ENCODE measurements at places on chromosomes 2 and 18.

DNA sequence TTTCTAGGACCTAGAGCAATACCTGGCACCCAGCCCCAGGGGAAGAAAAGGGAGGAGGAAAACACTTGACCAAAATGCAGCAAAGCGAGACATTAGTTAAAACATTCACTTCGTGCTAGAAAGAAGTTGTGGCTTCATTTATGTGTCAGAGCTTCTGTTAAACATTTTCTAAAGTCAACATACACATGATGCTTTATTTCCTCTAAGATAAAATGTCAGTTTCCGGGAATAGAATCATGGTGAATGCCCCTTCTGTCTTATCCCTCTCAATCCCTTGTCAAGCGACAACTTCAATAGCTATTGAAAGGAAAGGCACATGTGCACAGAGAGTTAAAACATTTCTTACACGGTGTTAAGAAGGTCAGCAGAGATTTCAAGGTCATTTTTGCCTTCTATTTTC is 404.6 kb upstream of the CWC22 start:
- DNase-seq: peak; percentile 53

DNA sequence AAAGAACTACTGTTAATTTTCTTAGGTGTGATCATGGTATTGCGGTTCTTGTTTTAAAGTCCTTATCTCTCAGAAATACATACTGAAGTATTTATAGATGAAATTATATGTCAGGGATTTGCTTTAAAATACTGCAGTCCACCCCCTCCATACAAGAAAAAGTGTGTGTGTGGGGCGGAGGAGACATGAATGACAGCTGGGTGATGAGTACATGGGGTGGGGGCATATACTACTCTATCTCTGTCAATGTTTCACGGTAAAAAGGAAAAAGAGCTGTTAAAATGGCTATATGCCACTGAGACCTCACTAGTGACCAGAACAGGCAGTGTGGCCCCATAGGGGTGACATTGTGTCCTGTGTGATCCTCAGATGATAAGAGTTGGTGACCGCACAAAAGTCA is 54.1 kb downstream of the SPRED2 start:
- no peak for DNase-seq

DNA sequence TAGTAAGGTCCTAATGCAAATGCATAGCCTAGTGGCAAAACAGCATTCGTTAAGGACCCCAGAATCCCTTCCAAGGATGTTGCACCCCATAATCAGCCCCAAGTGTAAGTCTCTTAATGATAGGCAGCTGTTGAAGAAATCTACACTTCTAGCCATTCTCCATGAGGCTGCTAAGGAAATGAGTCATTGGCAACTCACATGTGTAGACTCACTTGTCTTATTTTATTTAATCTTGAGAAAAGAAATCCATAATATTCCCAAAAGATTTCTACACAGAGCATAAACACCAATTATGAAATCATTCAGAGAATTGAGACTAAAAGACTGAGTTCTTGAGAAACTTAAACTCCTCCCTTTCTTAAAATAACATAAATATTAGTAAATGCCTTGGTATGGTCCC is 52.4 kb downstream of the AKAIN1 start:
- no peak for DNase-seq

GRCh38 chr2:127410871-127411652 is 7.2 kb upstream of the PROC start:
- peak; percentile 78 for DNase-seq

- peak; percentile 70 for DNase-seq
Observed at GRCh38 chr2:217650229-217650628, 352.6 kb downstream of the TNS1 start.

DNA sequence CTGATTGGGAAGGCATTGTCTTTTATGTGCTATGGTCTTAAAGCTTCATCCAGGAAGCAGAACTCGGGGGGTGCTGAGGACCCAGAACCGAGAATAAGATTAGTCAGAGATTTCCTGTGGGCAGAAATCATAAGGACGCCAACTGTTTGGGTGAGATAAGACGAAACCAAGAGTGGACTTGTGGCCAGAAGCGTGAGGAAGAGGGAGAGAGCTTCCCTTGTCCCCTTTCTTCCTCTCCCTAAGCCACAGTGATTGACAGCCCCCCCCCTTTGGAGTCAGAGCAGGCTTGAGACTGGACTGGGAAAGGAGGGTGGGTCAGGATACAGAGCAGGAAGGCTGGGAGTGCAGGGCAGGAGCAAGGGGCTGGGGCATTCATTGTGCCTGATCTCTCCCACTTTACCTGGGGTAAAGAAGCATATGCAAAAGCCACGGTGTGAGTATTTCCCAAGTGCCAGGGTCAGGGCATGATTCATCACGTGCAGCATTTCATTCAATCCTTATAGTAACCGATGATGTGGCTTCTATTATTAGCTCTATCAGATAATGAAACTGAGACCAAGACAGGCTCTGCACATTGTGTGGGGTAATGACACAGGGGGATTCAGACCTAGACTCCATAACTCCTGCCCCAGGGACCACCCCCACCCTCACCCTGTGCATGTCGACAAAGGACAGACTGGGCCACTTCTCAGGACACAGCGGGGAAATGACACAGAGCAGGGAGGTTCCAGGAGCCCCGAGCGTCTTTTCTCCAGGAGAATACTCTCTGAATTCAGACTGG is 3.0 kb upstream of the IL1RN start:
- no peak for DNase-seq

DNA sequence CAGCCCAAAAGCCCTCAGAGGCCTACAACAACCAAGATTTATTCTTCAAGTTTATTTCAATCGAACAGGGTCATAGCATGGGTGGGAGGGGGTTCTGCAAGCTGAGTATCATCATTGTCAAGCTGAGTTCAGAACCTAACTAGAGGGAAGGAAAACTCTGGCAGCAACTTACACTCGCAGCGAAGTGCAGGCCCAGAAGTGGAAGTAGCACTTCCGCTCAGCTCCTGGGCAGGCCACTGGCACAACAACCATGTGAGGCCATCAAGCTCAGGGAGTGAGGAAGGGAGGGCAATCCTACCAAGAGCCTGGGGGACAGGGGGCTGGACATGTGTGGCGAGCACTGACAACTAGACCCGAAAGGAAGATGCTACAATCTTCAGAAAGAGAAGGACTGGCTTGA is 4.8 kb downstream of the UXS1 start:
- DNase-seq: no peak

DNA sequence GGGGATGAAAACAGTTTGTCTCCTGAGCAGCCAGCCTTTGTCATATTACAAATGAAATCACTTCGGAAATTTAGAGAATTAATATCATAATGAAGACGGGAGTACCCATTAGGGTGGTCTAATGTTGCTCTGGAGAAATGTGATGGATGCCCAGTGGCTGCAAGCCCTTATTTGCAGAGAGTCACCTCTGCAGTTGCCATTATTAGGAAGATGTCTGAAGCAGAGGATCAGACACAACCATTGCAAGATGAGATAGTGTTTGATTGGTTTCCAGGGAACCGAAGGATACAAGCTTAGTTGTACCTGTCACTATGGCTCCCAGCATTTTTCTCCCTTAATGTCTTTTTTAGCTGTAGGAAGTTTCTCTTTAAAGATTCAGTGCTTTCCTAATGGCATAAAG is 272.4 kb downstream of the FIGN start:
- no peak for DNase-seq

DNA sequence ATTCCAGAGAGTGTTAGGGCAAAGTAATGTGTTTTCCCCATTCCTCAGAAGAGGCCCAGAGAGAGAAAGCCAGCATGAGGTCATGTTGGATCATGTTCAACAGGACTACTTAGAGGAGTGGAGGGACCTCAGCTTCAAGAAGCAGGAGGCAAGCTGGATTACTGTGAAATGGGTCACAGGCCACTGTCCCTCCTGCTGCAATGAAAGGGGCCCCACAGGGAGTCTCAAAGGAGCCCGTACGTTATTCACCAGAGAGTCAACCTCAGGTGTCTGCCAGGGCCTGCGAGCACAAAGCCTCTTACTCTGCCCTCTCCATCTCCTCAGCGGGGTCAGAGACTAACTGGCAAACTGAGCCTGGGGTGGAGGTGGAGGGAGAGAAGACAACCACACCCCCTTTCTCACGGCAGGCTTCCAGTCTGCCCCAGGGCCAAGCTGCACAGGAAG is 27.2 kb upstream of the ACYP2 start:
- no peak for DNase-seq

DNA sequence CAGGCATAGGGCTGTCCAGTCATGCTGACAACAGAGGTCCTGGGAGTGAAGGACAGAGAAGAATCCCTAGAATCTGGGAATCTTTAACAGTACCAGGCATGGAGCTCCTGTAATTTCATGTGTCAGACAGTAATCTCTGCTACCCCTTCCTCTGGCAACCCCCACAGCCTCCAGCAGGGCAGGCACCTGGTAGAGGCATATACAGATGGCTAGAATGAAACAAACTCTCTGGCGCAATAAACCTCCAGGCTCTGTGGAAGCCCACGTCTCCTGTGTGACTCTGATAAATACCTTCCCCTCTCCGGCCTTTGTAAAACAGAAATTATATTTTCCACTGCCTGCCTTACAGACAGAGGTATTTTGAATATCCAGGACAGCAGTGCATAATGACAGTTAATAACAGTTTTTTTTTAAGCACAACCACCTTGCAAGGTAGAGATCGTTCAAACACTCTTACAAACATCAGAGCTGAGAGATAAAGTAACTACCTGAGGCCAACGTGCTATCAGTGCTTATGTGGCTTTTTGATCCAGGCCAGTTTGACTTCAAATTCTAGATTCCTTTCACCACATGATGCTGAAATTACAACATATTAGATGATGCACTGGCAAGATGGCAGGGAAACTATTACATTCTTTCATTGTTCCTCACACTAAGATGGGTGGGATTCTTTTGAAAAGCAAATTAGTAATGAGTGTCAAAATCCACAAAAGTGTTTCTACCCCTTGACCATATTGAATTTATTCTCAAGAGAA is 47.7 kb upstream of the TMEM247 start:
- no peak for DNase-seq

All from kidney glomerular epithelial cell (primary cell).